ENCODE measurements at places on chromosomes 5 and 9. TPM values are rescaled to one million over a fixed set of nuclear protein-coding genes. Genes with fewer than 3 reads are reported as not detected.

Gene MYMK
- total RNA-seq: not detected

Gene PCDHGC5
- total RNA-seq: 0.64 TPM

Gene PLAA
- total RNA-seq: 24.4 TPM

Gene PIP5K1B
- 59.2 TPM for total RNA-seq

Gene PCDHGA7
- total RNA-seq: 0.59 TPM

GRCh38 chr5:36252722-36253365 lies 11.1 kb upstream of the NADK2 start:
- no peaks in the 10 kb centered on the region for H3K36me3 ChIP-seq
- DNase-seq: no peak
- H3K4me3 ChIP-seq: no peak overlapping the region
- H3K4me1 ChIP-seq: no peaks in the 10 kb centered on the region

DNA sequence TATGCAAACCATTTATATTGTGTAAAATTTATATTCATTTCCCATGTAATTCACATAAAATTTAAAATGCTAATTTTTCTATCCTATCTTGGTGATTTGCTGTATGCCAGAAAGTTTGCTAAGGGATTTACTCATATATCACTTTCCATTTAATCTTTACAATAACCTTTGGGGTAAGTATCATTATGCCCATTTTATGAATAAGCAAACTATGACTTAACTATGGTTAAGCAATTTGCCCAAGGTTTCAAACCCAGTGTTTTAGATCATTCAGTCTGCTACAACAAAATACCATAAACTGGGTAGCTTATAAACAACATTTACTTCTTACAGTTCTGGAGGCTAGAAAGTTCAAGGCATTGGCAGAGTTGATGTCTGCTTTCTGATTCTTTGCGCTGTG lies 246.4 kb upstream of the TMEM161B start:
- no peaks in the 10 kb centered on the region for H3K36me3 ChIP-seq
- H3K4me1 ChIP-seq: no peaks in the 10 kb centered on the region
- H3K27me3 ChIP-seq: no peaks in the 10 kb centered on the region
- H3K4me3 ChIP-seq: no peak overlapping the region

DNA sequence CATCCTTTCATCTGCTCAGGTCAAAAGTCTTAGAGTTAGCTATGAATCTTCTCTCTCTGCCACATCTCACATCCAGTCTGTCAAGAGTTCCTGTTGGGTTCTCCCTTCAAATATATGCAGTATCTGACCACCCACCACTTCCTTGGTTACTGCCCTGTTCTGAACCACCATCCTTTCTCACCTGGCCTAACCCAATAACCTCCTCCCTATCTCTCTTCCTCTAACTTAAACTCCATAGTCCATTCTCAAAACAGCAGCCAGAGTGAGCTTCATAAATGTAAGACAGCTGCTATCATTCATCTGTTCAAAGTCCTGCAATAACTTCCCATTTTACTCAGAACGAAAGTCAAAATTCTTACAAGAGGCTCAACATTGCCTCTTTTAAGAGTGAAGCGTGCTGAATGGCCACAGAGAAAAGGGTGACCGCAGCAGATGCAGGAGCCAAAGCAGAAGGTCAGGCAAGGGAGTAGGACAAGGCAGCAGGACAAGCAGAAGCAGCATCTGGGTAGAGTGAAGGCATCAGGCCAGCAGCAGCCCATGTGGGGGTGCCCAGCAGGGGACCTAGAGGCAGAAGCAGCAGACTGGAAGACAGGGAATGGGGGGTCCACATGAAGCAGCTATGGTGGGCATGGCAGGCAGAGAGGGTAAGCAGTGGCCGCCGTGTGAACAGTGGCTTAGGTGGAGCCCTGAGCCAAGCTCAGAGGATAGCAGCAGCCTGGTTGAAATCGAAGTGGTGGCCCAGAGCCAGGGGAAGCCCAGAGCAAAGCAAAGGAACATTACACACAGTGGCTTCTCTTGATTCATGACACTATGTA lies 39.3 kb upstream of the CDC42SE2 start:
- DNase-seq: peak; percentile 46
- H3K4me3 ChIP-seq: no peak overlapping the region
- H3K36me3 ChIP-seq: no peaks in the 10 kb centered on the region
- no peaks in the 10 kb centered on the region for H3K27me3 ChIP-seq
- peak overlapping the region; percentile 83 for H3K27ac ChIP-seq

DNA sequence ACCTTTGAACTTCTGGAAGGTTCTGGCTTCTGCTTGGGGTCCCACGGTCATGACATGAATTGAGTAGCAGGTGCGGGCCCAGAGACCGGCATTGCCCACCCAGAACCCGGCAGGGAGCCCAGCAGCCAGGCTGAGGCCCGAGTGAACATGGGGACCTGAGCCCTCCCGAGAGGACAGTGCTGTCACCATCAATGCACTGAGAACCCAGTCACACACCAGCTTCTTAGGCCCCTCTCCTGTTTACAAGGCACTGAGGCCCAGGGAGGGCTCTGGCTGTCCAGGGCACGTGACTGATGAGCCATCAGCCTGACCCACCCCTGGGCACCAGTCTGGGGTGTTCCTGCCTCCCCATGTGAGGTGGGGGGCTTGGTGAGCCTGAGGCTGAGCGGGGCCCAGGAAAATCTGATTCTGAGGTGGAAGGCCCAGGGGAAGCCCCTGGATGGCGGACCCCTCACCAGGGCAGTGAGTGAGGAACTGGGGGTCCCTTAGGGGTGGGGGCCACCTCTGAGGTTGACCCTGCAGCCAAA lies 60.3 kb upstream of the RNU6ATAC start:
- H3K4me1 ChIP-seq: no peaks in the 10 kb centered on the region
- no peak overlapping the region for H3K27ac ChIP-seq
- H3K27me3 ChIP-seq: peaks cover 26% of the 10 kb centered on the region
- H3K4me3 ChIP-seq: no peak overlapping the region
- no peaks in the 10 kb centered on the region for H3K36me3 ChIP-seq
